ENCODE measurements at places on chromosomes 3 and 15.

DNA sequence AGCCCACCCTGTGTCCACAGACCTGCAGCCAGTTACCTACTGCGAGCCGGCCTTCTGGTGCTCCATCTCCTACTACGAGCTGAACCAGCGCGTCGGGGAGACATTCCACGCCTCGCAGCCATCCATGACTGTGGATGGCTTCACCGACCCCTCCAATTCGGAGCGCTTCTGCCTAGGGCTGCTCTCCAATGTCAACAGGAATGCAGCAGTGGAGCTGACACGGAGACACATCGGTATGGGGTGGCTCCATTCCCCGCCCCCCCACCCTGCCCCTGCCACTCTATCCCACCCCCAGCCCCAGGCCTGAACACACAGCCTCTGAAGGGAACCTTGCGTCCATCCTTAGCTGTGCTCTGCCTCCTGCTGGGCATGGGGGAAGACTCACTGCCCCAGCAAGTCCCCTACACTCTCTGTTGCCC is 73.2 kb downstream of the AAGAB start:
- no peak for DNase-seq

GRCh38 chr3:37695138-37695537 is 166.5 kb upstream of the CTDSPL start:
- no peak for DNase-seq

- DNase-seq, result no peak
Observed at GRCh38 chr3:5977331-5977730, 789.8 kb downstream of the EDEM1 start.

DNA sequence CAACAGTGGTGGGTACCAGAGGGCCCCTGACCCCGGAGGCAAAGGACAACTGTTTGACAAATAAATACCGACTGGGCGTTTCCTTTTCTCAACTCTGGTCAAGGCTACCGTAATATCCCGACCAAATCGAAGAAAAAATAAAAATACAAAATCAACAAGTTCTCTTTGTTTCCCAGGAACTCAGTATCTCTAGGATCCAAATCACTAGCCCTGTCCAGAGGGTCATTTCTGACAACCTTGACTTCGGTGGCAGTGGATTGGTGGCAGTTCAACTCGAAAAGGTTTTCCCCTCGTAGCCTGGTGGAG is 456 bp upstream of the DGKG start:
- DNase-seq, result no peak

Measured in immature natural killer cell (primary cell).